GM19239 (cell line): ENCODE measurements at places on chromosomes 1 and 21.

DNA sequence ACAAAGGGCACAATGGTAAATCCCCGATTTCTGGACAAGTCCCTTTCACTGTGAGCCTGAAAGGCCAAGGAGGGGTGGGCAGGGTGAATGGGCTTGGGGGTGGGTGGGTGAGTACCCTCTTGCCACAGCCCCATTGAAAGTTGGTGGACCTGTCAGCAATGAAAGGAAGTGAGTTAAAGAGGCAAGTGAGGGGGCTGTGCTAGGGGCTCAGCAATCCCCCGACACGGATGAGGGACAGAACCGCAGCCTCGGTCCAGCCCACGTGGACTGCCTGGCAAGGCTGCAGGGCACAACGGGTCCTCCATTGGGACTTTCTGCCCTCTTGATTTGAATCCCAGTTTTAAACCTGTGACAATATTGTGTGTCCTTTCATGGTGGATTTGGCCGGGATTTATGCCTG, 255.3 kb downstream of the FOXD2 start:
- DNase-seq = no peak

- no peak for DNase-seq
Observed at GRCh38 chr1:16048573-16049189, 5.1 kb downstream of the CLCNKB start.

DNA sequence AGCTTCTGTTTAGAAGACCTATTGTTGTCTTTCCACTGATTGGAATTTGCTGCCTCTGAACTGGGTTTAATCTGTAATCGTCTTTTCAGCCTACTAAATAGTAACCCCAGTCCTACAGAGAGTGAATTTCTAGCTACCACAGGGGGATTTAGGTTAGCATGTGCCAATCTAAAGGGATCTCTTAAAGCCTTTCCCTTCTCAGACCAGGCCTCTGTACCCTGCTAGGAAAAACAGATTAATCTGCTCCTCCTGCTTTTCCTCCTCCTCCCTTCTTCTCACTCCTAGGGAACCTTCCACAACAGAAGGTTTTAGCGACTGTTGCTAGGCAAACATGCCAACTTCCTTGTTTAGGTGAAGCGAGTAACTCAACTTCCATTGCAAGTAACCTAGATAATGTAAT, 1.3 kb upstream of the RC3H1 start:
- DNase-seq = no peak

- no peak for DNase-seq
Observed at GRCh38 chr1:243798726-243799125, 51.3 kb downstream of the AKT3 start.

DNA sequence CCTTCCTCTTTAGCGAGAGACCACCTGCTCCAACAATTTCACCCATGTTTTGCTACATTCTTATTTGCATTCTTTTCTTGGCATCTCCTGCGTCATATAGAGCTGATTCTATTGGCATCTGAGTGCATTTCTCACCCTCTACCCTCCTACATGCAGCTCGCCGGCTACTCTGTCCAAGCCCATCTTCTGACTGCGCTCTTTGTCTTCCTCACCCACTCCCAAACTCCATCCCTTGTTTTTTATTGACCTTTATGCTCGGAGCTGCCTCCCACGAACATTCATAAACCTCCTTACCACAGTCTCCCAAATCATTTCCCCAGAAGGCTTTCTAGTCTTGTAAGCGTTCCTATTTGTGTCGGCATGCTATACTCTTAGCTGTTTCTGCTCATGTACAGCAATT, 33.6 kb upstream of the FMN2 start:
- no peak for DNase-seq

GRCh38 chr1:64948905-64949833, 17.2 kb downstream of the JAK1 start:
- no peak for DNase-seq

DNA sequence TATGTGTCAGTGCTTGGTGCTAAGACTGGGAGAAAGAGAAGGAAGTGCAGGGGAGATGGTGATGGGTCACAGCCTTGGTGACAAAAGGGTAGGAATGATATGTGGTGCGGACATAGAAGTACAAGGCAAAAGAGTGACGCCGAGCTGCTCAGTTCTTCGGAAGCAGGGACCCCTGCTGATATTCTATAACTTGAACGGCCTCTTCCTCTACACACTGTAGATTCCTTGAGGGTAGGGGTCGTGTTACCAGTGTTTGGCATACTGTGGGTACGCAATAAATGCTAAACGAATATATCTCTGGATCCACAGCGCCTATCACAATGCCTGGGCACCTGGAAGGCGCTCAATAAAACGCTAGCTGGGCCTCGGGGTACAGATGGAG, 488 bp downstream of the DBT start:
- no peak for DNase-seq

DNA sequence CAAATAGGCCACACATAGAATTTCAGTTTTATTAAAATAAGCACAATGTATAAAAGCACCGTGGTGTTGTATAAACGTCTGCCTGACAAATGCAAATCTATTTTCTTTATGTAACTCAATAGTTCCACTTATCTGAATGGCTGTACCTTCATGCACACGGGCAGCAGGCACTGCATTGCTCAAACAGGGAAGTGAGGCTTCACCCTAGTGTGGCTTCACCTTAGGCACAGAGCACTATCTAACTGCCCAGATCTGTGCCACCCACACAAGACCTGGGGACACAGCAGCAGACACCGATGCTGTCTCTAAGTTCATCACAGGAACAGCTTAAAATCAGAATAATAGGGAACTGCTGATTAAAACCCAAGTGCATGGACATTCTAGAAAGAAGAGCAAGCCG, 6.0 kb upstream of the KNCN start:
- no peak for DNase-seq

DNA sequence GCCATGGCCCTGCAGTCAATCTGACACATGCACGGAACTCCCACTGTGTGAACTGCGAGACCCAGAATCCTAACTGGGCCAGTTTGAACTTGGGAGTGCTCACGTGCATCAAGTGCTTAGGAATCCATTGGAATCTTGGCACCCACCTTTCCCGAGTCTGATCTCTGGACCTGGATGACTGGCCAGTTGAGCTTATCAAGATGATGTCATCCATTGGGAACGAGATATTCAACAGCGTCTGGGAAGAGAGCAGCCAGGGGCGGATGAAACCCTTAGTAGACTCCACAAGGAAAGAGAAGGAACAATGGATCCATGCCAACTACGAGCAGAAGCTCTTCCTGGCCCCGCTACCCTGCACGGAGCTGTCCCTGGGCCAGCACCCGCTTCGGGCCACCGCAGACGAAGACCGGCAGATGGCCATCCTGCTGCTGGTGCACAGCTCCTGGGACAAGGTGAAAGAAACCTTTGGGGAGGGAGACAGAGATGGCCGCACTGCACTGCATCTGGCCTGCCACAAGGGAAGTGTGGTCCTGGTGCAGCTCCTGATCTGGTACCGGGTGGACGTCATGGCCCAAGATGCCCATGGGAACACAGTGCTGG, 3.1 kb upstream of the TDRD5 start:
- no peak for DNase-seq

DNA sequence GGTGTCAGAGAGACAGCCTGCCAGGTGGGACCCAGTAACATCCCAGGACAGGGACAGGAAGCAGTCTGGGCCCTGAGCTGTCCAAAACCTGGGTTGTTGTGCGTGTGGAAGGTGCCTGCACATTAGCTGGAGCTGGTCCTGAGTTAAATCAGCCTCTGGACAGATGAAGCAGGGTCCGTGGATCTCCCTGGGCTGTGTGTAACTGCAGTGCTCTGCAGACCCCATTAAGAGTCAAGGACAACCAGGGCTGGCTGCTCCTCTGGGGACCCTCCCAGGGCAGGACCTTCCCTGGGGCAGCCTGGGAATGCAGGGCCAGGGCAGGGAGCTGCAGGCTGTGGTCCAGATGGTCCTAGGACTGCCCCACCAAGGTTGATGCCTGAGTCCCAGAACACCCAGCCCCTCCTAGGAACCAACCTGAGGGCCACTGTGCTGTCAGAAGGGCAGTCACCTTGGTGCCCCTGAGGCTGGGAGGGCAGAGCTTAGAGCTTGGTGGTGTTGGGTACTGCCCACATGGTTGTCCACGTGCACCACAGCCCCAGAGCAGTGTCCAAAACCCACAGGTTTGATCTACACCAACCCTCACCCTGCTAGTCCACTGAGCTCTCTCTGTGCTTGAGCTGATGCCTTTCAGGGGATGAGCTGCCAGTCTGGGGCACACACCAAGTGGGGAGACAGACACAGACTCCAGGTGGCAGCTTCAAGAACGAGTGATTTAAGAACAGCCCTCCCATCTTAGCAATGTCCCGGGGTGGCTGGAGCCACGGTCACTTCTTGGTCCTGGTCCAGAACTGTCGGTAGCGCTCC, 2.9 kb downstream of the MRPL55 start:
- no peak for DNase-seq

DNA sequence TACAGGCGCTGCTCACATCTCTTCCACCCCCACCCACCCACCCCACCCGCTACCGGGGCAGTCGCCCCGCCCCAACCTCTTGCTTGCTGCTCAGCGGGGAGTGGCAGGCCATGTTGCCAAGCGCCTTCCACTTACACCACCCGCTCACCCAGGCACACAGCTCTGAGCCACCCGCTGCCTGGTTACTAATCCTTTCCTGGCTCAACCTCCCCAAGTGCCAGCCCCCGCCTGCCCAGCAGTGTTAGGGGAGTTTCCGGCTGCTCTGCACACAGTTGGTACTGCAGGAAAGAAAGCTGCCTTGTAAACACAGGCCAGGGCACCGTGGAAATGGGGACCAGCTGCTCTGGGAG, 56.2 kb downstream of the LACTBL1 start:
- no peak for DNase-seq

DNA sequence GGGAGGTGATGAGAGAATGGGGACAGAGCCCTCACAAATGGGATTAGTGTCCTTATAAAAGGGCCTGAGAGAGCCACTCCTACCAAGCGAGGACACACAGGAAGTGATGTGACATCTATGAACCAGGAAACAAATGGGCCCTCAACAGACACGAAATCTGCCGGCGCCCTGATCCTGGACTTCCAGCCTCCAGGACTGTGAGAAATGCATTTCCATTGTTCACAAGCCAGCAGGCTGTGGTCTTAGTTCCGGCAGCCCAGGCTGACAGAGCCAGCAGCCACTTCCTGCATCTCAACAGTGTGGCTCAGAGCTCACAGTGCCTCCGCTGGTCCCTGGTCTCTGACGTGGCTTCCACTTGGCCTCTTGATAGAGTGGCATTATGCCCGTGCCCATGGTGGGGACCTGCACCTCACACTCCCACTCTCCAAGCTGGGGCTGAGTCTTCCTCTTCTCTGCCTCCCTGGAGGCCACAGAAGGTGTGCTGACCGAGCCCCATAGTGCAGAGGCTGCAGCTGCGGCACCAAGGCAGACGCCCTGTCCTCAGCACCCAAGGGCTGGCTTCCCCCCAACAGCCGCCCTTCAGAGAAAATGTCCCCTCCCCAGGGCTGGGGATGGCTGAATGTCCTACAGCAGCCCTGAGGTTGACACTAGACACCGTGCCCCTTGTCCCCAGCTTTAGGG, 44.9 kb downstream of the ACOT7 start:
- DNase-seq = no peak

GRCh38 chr1:114034567-114035303, 55.5 kb downstream of the OLFML3 start:
- DNase-seq = no peak

- DNase-seq = no peak
Observed at GRCh38 chr1:26771643-26772321, 16.0 kb upstream of the PIGV start.

DNA sequence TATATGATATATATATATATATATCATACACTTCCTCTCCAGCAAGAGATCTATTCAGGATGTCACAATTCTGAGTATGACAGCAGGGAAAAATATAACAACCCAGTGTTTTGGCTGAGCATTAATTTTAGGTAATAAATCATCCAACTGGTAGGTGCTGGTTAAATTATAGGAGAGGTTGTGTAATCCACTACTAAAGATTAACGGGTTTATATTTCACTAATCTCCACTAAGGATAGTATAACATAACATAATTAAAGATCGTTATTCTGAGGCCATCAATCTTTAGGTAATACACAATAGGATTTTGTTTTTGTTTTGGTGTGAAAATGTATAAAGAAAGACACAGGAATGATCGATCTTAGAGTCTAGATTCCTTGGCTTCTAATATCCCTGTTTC, 102.2 kb downstream of the COQ8A start:
- no peak for DNase-seq

DNA sequence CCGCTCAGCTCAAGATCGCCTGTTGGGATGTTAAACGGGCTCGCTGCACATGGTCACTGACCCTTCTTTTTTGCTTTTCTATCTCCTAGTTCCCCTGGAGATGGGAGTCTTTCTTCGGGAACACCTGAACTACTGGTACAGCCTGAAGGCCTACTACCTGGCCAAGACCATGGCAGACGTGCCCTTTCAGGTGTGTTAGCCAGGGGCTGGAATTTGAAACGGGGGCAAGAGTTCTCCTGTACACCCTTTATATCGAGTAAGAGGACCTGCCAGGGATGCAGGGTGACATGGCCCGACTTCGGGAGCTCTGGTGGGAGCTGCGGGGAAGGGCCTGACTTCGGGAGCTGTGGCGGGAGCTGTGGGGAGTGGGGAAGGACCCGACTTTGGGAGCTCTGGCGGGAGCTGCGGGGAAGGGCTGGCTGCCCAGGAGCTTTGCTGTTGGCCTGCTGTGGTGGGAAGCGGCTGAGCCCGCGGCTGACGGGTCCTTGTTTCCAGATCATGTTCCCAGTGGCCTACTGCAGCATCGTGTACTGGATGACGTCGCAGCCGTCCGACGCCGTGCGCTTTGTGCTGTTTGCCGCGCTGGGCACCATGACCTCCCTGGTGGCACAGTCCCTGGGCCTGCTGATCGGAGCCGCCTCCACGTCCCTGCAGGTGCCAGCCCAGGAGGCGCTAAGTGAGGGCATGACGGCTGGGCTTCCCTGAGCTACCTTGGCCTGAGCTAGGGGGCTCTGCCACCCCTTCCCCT, 24.0 kb downstream of the TFF3 start:
- DNase-seq = no peak

DNA sequence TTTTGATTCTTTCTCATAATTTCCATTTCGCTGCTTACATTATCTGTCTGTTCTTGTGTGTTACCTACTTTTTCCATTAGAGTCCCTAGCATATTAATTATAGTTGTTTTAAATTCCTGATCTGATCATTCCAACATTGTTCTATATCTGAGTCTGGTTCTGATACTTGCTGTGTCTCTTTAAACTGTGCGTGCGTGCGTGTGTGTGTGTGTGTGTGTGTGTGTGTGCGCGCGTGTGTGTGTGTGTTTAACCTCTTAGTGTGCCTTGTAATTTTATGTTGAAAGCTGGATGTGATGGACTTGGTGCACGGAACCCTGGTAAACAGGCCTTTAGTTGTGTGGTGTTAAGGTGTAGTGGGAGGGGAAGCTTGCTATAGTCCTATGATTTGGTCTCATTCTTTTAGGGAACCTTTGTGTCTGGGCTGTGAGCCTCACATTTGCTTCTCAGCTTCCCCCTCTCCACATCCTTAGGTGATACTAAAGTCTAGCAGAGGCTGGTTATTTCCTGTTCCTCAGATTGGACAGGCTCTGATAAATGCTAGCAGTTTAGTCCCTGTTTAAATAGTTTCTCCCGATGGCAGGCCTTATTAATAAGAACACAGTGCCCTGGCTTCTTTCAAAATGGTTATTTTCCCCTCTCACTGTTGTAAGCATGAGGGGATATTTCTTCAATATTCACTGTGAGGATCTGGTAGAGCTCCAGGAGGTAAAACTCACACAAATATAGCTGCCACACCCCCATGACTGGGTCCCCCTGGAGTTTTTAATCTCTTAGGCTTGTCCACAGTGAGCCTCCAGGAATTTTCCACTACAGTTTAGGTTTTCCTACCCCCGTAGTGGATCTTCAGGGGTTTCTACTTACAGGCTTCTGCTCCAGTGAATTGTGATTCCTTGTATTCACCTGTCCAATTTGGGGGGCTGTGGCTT, 118.3 kb downstream of the GALNT2 start:
- no peak for DNase-seq

GRCh38 chr1:206768472-206769303, 1.9 kb upstream of the IL19 start:
- no peak for DNase-seq
